ENCODE measurements at places on chromosomes 1 and 21. TPM values are rescaled to one million over a fixed set of nuclear protein-coding genes. Genes with fewer than 3 reads are reported as not detected.

DNA sequence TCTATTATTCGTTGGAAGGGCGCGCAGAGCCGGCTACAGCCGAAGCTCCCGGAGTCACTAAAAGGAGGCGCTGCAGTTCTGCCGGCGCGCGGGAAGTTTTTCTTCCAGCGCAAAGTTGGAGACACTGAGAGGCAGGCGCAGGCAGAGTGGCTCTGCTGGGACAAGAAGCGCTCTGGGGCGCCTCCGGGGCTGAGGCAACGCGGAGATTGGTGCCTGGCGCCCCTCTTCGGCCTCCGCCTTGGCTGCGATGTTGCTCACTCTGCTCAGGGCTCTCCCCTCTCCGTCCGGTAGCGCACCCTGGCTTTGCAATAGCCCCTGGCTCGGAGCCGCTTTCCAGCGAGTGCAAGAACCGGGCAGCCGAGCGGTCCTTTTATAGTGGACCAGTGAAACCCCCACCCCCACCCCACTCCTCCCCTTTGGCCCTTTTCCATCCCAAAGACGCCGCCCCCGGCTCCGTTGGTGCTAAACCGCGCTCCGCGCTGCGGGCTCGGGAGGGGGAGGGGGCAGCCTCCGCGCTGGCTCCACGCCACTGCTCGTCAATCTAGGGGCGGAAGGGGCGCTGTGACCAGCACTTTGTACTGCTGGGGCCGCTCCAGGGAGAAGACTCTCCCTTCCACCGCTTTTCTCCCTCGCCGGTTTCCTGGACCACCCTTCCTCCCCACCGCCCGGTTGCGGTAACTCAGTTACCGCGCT, at the start of gene ADAMTS1:
ADAMTS1 (minus strand) TSS at position 344 of the 693 bp plus-strand sequence. CDS start 455 bp downstream, outside the sequence.
- H3K36me3 ChIP-seq = no peaks in the 10 kb centered on the region
- no peaks in the 10 kb centered on the region for H3K4me1 ChIP-seq
- H3K4me3 ChIP-seq = peak within 1 kb of the TSS; percentile 53
- DNase-seq = peak; percentile 68

GRCh38 chr1:152109231-152109997, 5.8 kb downstream of the TCHH start:
- H3K27me3 ChIP-seq = no peaks in the 10 kb centered on the region
- peak overlapping the region; percentile 30 for H3K4me3 ChIP-seq
- H3K36me3 ChIP-seq = no peaks in the 10 kb centered on the region
- no peak overlapping the region for H3K27ac ChIP-seq
- no peak for DNase-seq

DNA sequence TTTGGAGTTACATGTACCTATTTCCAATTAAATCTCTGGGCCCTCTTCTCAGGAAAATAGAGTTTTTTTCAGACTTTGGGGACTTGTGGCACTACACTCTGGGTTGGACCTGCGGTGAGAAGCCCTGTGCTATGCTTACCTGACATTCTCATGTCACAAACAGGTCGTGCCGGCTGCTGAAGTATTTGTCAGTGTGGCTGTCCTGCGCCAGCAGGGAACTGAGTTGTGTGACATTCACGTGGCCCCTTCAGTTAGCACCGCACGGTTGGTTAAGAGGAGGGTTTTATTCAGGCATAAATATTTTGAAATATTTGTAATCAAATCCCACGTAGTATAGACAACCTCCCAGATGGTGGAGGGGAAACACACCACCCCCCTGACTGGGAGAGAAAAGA, 6.3 kb upstream of the COL6A2 start:
- H3K4me1 ChIP-seq = no peaks in the 10 kb centered on the region
- peak overlapping the region; percentile 67 for H3K27ac ChIP-seq
- H3K36me3 ChIP-seq = no peaks in the 10 kb centered on the region
- no peaks in the 10 kb centered on the region for H3K27me3 ChIP-seq

- DNase-seq = no peak
- peaks cover 25% of the 10 kb centered on the region for H3K4me1 ChIP-seq
- H3K36me3 ChIP-seq = no peaks in the 10 kb centered on the region
Observed at GRCh38 chr21:38987633-38988508, 182.1 kb downstream of the ETS2 start.

- H3K4me3 ChIP-seq = no peak overlapping the region
- H3K27ac ChIP-seq = no peak overlapping the region
- H3K36me3 ChIP-seq = peaks cover 3% of the 10 kb centered on the region
- DNase-seq = no peak
- H3K27me3 ChIP-seq = no peaks in the 10 kb centered on the region
Observed at GRCh38 chr21:44867999-44868700, 5.3 kb downstream of the PTTG1IP start.

Gene PODN
- 92.7 TPM for total RNA-seq

Gene DMBX1
- not detected for total RNA-seq
